HEK293T (cell line): ENCODE measurements at places on chromosomes 12 and 14.

DNA sequence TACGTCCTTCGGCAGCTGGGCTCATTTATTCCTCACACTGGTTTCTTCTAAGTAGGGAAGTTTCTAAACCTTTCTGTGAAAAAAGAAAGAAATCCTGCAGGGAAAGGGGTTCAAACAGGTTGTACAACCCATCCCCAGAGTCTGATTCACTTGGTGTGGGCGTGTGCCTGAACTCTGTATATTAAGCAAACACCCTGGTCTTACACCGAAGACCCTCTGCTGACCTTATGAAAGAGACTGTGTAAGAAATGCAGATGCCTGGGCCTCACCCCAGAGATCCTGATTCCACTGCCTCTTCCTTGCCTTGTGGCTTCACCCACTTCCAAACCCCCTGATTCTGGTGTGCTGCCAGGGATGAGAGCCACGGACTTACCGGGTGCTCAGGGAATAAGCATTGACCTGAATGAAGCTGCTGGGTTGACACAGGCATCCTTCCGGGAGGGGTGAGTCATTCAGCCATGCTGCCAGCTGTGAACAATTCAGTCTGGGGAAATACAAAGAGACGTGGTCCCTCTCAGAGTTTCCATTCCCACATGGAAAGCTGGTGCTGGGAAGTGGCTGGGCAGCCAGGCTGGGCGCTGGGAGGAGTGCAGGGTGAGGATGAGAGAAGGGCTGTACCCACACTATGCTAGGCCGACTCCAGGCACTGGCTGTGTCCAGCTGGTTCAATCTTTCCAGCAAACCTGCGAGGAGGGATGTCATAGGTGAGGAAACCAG, 26.5 kb upstream of the ACTN1 start:
- DNase-seq, result no peak

GRCh38 chr12:30874455-30875321, 51.9 kb upstream of the TSPAN11 start:
- DNase-seq, result peak; percentile 28

DNA sequence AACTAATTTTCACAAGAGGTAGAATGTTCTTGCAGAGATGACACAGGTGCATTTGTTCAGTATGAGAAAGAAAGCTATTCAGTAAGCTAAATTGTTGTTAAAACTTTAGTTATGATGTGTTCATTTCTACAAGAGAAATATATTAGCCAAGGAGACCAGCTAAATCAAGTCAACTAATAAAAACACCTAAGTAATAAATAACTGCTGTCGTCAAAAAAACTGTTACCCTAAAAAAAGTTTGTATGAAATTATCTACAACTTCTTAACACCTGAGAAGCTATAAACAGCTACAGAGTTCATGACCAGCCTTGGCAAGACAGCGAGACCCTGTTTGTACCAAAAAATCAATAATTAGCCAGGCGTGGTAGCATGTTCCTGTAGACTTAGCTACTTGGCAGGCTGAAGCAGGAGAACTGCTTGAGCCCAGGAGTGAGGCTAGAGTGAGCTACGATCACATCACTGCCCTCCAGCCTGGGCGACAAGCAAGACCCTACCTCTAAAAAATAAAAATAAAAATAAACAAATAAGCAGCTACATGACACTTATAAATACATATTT, 67.6 kb upstream of the AP4S1 start:
- no peak for DNase-seq

GRCh38 chr12:67854351-67854750, 134.9 kb upstream of the IFNG-AS1 start:
- no peak for DNase-seq

DNA sequence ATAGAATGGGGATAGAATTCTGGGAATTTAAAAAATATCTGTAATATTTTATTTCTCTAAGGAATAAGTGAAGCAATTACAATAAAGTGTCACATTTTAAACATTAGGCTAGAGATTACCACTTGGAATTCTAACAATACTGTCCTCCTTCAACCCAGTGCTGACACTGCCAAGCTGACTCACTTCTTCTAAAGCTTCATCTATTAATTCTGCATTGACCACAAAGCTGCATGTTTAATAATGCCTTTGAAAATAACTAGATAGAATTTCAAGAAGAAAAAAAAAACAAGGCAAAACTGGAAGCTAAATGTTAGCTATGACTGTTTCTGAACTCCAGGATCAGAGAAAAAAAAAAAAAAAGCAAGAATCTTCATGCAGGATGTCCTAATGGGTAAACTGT, 970.7 kb upstream of the FBXO33 start:
- DNase-seq, result no peak

DNA sequence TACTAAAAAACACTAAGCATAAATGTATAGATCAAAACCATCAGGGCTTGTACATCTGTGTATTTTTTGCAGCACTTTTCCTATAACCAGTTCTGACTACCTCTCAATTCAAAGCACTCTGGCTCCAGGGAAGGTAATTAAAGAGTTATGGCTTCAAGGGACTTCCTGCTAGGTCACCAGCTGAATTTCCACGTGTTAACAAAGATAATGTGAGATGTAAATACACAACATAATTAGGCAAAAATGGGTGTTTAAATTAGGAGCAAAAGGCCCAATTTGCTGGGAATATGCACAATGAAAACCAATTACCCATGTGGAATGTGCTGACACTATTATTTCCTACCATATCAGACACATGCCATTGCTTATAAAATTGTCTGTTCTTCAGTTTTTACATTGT, 513.4 kb upstream of the FLRT2 start:
- DNase-seq, result no peak

GRCh38 chr12:89340861-89341260, 11.4 kb downstream of the DUSP6 start:
- no peak for DNase-seq

GRCh38 chr12:103725398-103725797, 115.6 kb downstream of the NT5DC3 start:
- DNase-seq, result no peak

DNA sequence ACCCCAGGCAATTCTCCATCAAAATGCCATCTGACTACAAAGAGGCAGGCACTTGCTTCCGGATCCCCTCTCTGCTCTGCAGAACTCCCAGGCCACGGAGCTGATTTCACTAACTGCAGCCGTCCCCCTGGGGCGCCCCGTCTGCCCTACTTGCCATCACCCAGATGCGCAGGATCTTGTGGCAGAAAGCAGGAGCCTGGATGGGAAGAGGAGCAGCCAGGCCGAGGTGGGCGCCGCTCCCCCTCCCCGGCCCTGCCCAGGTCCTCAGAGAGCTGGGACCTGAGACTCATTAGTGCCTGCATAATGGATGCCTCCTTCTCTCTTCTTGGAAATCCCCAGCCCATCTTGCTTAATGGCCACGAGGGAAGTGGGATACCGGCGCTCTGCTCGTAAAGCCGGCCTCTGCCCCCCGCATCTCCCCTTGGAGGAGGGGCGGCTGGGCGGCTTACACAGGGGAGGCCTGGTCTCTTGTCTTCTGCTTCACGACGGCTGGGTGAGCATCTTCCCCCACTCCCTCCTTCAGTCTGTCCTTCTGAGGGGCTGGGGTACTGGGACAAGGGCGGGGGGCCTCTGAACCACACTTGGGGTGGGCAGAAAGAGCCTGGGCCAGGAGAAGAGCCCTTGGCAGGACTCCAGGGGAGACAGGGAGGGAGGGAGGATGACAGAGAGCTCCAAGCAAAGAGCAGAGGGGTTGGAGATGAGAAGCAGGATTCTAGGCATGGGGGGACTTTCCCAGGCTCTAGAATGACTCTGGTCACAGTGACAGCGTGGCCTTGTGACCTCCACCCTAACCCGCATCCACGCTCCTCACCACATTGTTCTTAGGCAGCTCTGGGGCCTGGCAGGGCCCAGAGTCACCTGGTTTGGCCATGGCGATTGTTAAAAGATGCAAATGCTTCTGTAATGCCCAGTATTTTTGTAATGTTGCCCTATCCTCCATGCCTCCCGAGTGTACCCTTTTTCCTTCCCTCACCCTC, 19.4 kb upstream of the EML1 start:
- DNase-seq, result no peak

- DNase-seq, result no peak
These were observed 919.4 kb downstream of the NRXN3 start for GRCh38 chr14:79089576-79089975.

DNA sequence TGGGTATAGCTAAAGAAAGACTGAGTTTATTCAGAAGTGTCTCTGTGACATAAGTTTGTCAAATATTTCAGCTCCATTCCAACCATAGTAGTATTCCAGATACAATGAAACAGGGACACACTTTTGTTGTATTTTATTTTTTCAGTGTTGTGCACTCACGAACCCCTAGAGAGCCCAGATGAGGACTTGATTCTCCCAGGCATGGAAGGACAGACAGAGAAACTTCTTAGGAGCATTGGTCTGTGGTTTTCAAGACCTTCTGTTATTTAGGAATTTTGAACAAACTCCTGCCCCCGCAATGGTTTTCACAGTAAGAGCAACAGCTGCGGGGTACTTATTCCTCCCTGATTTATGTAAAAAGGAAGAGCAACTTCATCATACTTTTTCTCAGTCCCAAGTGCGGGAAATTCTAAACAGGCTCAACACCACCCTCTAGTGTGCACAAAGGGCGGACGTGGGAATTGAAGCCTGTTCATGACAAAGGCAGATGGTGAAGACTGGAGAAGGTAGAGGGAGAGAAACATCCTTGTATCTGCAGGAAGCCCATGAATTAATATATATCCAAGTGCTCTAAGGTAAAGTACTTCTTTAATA, 147.6 kb downstream of the PAH start:
- DNase-seq, result peak; percentile 52

GRCh38 chr12:71201136-71201679, 43.4 kb upstream of the TSPAN8 start:
- no peak for DNase-seq

DNA sequence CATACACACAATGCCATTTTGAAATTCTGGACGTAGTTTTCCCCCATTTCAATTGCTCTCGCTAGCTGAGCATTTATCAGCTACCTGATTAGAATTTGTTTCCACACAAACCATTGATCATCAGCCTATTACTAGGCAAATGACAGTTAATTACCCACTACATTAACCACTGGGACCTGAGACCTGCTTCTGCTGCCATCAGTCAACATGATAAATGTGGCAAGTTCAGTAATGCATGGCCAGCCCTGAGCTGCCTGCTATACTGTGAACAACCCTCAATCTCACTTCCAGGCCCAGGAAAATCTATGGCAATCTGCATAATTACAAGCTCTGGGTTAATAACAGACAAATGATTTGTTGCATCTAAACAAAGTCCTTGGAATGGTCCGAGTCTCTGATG, 43.5 kb downstream of the LMO3 start:
- DNase-seq, result no peak

- DNase-seq, result no peak
These were observed 100.3 kb upstream of the SOX5 start for GRCh38 chr12:24049728-24050127.

- DNase-seq, result no peak
These were observed 53.1 kb upstream of the NAP1L1 start for GRCh38 chr12:76137606-76138005.

DNA sequence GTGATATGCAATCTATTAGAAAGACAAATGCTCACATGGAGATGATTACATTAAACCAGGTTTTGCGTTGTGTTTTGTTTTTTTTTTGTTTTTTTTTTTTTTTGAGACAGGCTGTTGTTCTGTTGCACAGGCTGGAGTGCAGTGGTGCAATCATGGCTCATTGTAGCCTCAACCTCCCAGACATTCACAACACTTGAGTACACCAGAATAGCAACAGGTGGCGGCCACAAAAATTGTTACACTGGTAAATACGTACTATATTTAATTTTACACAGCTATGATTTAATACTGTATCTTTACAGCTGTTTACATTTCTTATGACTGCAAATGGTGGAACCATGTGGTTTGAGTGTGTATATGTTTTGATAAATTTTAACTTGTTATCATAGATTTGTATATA, 60.0 kb downstream of the SCAF11 start:
- no peak for DNase-seq

DNA sequence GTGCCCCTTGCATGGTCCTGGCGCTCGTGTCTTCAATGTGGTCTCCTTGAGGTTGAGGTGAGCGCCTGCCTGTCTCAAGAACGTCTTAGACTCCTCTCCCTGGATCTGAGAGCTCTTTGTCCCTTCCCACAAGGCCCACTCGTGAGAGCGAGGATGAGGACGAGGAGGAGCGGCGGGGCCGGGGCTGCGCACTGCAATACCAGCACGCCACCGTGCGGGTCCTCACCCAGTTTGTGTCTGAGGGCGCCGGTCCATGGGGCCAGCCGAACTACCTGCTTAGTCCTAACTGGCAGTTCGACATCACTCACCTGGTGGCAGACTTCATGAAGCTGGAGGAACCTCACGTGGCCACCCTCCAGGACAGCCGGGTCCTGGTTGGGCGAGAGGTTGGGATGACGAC, 128.1 kb downstream of the SLC15A4 start:
- no peak for DNase-seq

GRCh38 chr14:69990323-69990722, 111.1 kb downstream of the SMOC1 start:
- no peak for DNase-seq

DNA sequence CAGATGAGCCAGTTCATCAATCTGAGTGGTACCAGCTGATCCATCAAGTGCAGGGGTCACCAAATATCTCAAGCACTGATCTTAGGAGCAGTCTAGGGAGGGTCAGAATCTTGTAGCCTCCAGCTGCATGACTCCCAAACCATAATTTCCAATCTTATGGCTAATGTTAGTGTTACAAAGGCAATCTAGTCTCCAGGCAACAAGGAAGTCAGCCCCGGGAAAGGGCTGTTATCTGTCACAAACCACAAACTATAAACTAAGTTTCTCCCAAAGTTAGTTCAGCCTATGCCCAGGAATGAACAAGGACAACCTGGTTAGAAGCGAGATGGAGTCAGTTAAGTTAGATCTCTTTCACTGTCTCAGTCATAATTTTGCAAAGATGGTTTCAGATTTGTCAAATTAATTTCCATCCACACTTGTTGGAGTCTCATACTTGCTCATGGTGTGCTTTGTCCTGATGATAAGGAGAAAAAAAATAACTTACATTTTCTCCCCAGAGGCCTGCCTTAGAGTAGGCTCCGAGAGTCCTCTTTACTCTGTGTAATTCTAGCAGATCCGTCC, 3.9 kb upstream of the ABHD4 start:
- DNase-seq, result no peak

GRCh38 chr12:91133871-91134270, 22.6 kb upstream of the LUM start:
- DNase-seq, result no peak

GRCh38 chr14:60512973-60513571, 4.1 kb downstream of the SIX6 start:
- DNase-seq, result no peak

- peak; percentile 23 for DNase-seq
These were observed at the start of gene NRXN3 for GRCh38 chr14:78170203-78170602. TSS of gene NRXN3 (plus strand) at chr14:78170373. CDS start at chr14:78243094, 72,721 bp downstream.

GRCh38 chr12:109462868-109463692, 14.0 kb downstream of the KCTD10 start:
- no peak for DNase-seq

GRCh38 chr14:73752297-73752992, 38.3 kb upstream of the PNMA1 start:
- no peak for DNase-seq
